ENCODE measurements at places on chromosomes 11 and 22.

- peak; percentile 83 for DNase-seq
Observed at GRCh38 chr11:6405052-6405667, 13.7 kb downstream of the APBB1 start.

DNA sequence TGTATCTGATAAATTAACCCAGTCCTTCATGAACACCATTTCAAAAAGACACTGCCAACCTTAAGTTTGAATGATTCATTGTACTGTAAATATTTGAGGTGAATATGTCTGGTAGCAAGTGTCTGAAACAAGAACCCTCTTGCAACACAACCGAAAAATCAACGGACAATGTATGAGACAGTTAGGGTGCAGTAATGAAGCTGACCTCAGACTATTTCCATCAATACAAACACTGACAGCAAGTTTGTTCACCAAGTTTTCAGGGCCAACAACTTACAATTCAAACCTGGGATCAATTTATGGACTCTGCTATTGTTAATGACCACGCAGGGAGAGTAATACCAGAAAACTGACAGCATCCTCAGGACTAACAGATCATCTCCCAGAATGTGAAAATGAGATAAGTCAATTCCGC is 126.3 kb downstream of the CADM1 start:
- DNase-seq = no peak

- no peak for DNase-seq
Observed at GRCh38 chr11:96664110-96664509, 274.3 kb downstream of the JRKL start.

DNA sequence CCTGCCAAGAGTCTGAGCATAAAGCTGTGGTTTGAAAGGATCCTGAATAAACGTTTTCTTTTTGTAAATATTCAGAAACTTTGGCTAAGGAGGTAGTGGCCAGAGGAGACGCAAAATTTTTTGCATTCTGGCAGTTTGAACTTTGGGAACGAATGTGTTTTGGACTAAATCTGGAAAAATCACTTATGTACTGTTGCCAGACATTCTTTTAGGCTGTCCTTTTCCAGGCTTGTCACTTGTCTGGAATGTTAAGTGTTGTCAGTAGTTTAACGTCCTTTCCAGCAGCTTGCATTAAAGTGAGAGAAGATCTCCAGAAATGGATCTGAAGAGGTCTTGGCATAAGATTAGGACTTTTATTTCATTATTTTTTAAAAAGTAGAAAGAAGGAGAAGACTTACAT is 18.5 kb downstream of the SPECC1L start:
- no peak for DNase-seq

Measured in mesenteric fat pad (tissue), 1 donor.